Smooth muscle cell of trachea (primary cell): ENCODE measurements at places on chromosomes 5 and 9. TPM values are rescaled to one million over a fixed set of nuclear protein-coding genes. Genes with fewer than 3 reads are reported as not detected.

FKBP15 gene
- total RNA-seq, result 24.7 and 25.6 TPM in 2 replicates

PNPLA7 gene
- total RNA-seq, result 1.3 and 2.0 TPM in 2 replicates

ENTREP1 gene
- total RNA-seq, result under 0.01 TPM in 1 of 2 replicates, not detected in the other

PCDHB2 gene
- 0.58 and 3.0 TPM in 2 replicates for total RNA-seq
